ENCODE measurements at places on chromosomes 11 and 22.

- DNase-seq = no peak
Measured at GRCh38 chr11:122127020-122127419, 11.0 kb upstream of the BLID start.

- no peak for DNase-seq
Measured at GRCh38 chr11:62542111-62542745, 4.4 kb downstream of the AHNAK start.

- no peak for DNase-seq
Measured at GRCh38 chr11:115905341-115906000, 401.3 kb upstream of the CADM1 start.

DNA sequence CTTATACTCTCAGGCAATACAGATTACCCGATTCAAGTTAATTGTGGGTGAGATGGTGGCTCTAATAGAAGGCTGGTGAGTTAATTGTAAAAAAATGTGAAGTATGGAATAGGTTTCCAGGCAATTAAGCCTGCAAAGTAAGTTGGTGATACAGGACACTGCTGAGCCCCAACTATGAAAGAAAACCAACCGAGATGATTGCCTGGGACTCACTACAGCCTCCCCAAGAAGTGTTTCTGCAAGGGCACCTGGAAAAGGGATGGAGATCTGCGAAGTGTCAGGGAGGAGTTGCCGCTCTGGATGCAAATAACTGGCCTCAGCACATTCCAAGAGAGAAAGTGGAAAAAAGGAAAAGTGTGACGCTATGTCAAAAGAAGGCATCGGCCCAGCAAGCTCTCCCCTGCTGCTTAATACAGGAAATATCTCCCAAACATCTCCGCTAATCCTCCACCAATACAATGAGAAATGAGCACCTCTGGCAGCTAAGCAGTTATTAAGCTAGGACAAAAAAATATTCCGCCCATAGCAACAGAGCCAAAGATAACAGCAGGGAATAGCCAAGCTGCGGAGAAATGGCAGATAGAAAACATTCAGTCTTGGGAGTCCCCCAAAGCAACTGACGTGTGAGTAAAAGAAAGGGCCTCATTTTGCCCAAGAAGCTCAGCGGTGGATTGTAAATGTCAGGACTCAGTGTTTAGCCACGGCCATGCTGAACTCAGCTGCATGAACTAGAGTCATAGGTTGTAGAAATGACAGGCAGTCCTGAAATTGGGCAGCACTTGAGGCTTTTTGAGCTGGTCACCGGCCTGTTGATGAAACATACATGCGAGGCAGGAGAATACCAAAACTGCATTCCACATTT, 133.7 kb downstream of the SNX19 start:
- no peak for DNase-seq

- no peak for DNase-seq
Measured at GRCh38 chr11:72579816-72580641, 94.2 kb downstream of the PDE2A start.

DNA sequence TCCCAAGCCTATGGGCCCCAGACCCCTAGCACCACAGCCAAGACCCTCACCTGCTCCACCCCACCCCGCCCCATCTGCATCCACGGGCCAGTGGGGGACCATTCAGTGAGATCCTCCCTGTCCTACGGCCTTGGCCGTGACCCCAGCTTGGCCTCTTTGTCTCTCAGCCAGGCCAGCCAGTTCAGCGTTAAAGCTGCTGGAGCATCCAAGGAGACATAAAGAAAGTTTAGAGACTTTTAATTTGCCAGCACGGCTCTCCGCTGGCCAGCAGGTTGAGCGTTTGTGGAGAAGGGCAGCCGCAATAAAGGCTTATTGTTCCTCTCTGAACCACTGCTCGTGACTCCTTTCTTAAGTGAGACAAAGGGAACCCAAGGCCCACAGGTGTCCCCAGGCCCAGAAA, 49.3 kb upstream of the LMO1 start:
- DNase-seq = no peak

GRCh38 chr11:117866526-117866925, 9.9 kb downstream of the FXYD6 start:
- DNase-seq = no peak

- no peak for DNase-seq
Measured at GRCh38 chr11:94770563-94771120, 2.5 kb downstream of the AMOTL1 start.

DNA sequence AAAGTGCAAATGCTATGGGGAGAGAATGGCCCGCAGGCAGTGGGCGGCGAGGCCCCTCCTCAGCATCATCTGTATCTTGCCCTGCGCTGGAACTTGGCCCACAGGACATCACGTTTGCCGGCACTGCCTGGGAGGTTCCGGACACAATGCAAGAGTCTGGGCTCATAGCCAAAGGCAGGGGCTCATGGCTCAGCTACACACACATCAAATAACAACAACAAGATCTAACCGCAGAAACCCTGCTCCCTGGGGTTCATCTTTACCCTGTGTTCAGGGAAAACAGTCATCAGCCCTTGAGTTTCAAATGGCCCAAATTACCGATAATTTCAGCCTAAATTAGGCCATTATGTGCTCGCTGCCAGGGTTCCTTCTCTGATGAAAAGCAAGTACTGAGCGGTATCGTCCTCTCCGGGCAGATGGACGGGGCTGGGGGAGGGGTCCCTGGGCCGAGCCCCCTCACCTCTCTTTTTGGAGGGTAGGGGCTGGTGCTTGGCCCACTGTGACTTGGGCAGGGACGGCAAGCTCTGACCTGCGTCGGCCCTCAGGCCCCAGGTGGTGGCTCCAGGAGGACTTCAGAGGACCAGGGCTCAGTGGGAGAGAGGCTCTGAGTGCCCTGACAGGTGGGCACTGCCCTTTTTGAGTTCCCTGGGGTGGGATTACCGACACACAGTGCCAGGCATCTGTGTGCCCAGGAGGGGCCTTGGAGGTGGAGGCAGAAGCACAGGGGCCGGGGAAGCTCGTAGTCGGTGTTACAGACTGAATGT, 25.0 kb upstream of the GAL start:
- DNase-seq = no peak

DNA sequence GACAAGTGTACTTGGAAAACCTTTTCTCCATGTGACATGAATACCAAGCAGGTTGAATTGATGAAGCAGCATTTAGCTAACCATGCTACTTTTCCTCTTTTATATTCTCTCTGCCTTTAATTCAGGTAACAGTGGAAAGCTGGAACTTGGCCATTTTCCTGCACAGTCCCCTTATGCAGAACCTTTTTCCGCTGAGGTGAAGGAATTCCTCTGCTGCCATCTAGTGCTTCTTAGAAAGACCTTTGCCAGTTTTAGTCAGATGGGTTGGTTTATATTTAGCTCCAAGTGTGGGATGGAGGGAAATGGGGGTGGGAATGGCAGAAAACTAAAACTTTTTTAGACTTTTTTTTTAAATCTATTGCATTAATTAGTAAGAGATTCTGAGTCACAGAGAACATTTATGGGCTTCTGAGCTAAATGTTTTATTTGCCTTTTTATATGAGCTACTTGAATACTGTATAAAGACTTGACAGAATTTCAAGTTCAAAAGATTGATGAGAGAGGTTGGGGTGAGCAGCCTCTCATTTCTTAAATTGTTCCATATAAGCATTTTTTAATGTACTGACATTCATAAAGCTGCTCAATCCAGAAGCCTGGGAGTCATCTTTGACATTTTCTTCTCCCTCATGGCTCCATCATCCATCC, 153.9 kb upstream of the ZC3H12C start:
- DNase-seq = no peak

- DNase-seq = no peak
Measured at GRCh38 chr11:12196308-12196707, 85.9 kb downstream of the MICAL2 start.

GRCh38 chr11:9972989-9973388, 309.1 kb downstream of the SWAP70 start:
- DNase-seq = no peak

DNA sequence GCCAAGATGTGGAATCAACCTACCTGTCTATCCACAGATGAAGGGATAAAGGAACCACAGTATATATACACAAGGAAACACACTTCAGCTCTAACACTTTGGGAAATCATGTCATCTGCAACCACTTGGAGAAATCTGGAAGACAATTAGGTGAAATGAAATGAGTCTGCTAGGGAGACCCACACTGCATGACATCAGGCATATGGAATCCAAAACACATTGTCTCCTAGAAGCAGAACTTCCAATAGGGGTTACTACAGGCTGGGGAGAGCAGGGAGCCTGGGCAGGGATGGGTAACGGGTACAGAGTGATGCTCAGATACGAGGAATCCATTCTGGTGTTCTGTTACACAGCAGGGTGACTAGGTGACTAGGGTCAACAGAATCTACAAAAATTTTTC, 18.3 kb downstream of the RGL4 start:
- no peak for DNase-seq

DNA sequence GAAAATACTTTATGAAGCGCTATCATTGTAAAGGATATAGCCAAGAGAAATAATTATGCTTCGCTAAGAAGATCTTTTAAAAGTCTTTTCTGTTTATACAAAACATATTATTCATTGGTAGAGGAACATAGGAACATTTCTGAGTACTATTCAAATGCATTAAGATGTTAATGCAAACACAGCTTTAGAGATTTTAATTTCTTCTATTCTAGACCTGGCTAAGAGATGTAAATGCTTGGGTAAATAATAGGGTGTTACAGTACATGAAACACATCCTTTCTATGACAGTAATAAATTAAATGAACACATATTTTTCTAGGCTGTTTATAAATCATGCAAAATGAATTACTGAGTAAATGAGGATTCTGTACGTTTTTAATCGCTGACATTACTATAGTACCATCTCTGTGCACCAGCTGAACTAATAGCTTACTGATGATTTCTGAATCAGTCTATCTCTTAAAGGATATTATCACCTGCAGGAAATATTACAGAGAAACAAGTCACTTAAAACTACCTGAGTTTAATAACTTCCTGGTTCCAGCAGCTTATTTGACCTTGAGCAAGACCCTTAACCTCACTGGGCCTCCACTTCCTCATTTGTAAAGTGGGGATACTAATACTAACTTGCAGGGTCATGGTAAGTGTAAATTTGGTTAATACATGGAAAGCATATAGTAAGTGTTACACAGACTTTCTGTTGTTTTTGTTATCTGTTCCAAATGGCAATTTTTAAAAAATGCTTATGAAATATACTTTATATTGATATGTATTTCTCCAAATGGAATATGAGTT, 344.9 kb downstream of the DYNC2H1 start:
- DNase-seq = no peak

- peak; percentile 55 for DNase-seq
Measured at GRCh38 chr22:36332623-36333332, 55.0 kb downstream of the MYH9 start.

- peak; percentile 41 for DNase-seq
Measured at GRCh38 chr22:44080936-44081861, 57.1 kb downstream of the PARVB start.

DNA sequence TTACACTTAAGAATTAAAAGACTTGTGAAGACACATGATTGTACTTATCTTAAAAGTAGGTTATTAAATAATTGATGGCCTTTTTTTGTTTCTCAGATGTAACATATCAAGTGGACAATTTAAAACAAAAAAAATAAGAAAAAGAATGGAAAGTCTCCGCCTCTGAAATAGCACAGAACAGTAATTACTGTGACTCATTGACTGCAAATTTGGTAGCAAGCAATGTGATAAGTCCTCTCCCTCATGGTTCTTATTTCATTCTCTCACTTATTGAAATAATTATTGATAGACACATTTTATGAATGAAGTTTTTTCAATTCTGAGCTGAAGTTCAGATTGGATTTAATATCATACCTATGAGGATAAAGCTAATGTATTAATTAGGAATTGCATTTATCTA, 717.9 kb upstream of the LUZP2 start:
- DNase-seq = no peak

DNA sequence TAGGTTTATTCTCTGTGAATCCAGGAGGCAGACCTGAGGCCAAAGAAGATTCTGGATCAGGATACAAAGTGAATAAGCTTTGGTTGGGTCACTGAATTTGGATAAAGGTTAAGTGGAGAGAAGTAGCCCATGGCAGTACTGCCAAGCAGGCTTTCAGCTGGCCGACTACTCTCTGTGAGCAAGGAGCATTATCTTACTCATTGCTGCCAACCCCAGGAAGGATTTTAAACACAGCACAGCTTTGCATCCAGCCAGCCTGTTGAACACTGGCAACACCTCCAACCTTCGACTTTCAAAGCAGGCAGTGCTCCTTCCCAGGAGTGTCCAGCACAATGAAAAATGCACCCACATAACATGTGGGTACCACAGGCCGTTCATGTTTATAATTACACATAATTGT, 363.7 kb upstream of the SYN3 start:
- DNase-seq = no peak

DNA sequence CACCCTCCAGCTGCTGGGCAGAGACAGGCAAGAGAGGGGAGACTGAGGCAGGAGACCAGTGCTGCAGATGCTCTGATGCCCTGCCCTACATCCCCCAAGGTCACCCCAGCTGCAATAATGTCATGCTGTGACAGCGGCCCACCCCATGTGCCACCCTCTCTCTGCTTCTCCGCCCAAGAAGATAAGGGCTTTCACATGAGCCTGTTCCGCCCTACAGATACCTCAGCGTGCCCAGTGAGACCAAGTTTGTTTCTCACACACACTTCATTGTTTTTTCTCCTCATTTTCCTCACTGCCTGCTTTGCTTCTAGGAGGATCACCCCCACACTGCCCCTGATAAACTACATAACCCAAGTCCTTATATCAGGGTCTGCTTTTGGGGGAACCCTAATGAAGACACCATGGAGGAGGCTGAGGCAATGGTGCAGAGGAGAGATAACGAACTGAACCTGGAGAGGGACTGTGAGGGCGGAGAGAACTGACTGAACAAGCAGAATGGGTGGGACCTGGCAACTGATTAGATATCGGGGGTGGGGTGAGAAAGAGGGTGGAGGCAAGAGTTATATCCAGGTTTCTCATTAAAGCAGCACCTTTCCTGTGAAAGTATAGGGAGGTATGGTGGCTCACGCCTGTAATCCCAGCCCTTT, 37.5 kb upstream of the TSKU start:
- DNase-seq = no peak

- DNase-seq = no peak
Measured at GRCh38 chr11:43941257-43941994, 1.0 kb upstream of the C11orf96 start.

GRCh38 chr11:83612891-83613766, 327.0 kb upstream of the CCDC90B start:
- DNase-seq = no peak

GRCh38 chr11:5232176-5232575, 2.1 kb downstream of the HBD start:
- DNase-seq = no peak

GRCh38 chr11:134647066-134647743, 235.2 kb upstream of the B3GAT1 start:
- no peak for DNase-seq

DNA sequence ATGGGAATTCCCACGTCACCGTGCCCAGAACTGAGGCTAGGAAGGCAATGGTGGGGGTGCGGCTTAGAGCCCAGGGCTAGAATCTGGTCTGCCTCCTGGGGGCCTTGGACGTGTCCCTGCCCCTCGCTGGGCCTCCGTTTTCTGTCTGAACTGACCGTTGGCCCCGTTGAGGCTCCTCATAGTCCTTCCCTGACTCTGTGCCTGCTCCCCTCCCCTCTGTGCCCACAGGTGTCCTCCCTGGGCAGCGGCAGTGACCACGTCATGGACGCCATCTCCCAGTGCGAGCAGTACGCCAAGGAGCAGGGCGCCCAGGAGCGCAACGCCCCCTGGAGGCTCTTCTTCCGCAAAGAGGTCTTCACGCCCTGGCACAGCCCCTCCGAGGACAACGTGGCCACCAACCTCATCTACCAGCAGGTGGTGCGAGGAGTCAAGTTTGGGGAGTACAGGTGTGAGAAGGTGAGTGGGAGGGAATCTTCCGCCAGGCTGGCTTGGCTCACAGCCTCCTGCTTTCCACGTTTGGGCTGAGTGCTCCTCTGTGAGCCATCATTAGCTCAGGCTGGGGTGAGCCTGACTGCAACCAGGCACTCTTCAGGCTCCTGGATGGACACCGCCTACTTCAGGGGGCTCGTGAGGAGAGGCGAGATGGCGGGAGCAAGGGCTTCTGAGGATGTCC, 63.9 kb downstream of the MYO7A start:
- peak; percentile 10 for DNase-seq
